Dermis blood vessel endothelial cell (primary cell): ENCODE measurements at places on chromosomes 13 and 19. TPM values are rescaled to one million over a fixed set of nuclear protein-coding genes. Genes with fewer than 3 reads are reported as not detected.

IFNL1 gene
- total RNA-seq: not detected in 2 replicates

- no peak for DNase-seq
Measured at GRCh38 chr19:39196860-39197562, at the start of gene NCCRP1. Gene NCCRP1 (plus strand): TSS chr19:39196964. CDS start chr19:39196983, 19 bp downstream.

DNA sequence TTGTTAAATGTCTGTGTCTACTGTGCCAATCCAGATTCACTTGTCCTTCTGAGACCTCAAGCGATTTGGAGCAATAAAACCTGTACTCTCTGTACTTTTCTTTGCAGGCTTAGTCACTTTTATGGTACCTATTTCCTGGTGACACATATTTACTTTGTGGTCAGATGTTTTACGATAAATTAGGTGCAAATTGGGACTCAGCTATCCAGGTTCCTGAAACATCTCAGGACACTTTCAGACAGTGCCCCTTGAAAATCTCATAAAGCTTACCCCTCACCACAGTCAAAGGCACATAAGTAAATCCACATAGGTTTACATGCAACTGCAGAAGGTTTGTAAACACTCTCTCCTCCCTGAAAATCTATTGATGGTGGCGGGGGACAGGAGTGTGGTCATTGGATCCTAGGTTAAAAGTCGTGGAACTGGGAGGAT lies 438.8 kb downstream of the EFNB2 start:
- DNase-seq: no peak

- DNase-seq: no peak
Measured at GRCh38 chr13:48725271-48725670, 71.5 kb downstream of the CYSLTR2 start.

DNA sequence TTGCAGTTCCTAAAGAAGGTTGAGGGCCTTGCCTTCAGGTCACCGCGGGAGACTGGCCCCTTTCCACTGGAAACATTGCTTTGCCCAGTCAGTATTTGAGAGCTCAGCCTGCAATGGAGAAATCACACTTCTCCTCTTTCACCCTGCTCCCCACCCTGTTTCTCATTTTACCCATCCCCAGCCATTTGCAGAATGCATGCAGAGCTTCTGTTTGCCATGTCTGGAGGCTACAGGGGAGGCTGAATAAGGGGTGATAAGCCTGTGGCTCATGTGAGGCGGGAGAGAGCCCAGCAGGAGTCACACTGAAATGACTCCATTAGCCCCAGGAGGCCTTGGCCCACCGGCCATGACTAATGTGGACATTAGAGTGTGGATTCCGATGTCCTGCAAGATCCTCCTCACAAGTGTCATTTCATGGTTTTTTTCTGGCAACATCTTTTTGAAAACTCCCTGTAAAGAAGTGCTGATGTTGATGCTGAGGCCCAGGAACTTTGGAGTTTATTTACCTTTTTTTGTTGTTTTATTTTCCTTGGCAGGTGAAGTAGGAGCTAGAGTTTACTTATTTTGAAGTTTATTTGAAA lies 6.3 kb downstream of the SPINT2 start:
- DNase-seq: no peak

GRCh38 chr19:14798760-14799159 lies 20.4 kb upstream of the ADGRE2 start:
- DNase-seq: no peak

DNA sequence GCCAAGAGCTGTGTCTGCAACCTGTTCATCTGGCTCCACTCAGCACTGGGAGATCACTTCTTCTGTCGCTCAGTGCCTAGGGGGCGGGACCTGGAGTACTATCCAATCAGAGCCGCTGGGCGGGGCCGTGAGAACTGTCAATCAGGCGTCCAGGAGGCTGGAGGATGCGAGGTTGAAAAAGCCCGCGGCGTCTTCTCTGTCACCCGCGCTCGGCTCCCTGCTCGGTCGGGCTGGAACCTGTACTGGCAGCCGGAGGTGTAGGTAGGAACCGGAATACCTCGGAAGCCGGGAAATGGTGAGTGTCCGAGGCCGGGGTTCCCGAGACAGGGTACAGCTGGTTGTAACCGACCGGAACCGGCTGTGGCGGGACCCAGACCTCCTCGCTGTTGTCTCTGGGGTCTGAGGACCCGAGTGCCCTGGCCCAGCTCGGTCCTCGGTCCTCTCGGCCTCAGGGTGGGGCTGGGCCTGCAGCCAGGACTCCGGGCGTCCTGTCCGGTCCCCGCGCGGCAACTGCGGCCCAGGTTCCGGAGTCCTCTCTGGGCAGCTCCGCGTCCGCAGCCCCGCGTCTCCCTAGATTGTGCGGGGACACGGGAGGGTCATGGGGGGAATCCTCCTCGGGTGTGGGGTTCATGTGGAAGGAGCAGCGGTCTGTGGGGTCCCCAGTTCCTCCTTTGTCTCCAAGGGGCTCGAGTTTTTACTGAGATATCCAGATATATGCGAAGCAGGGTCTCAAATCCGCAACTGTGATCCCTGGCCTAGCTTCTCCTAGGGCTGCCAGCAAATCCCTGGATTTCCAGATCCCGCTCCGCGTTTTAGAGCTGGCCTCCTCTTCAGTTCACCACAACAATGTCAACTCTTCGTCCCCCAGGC lies 42.6 kb downstream of the ZNF627 start:
- DNase-seq: peak; percentile 94

GRCh38 chr19:34961775-34962686 lies 2.0 kb downstream of the ZNF792 start:
- DNase-seq: peak; percentile 98

DNA sequence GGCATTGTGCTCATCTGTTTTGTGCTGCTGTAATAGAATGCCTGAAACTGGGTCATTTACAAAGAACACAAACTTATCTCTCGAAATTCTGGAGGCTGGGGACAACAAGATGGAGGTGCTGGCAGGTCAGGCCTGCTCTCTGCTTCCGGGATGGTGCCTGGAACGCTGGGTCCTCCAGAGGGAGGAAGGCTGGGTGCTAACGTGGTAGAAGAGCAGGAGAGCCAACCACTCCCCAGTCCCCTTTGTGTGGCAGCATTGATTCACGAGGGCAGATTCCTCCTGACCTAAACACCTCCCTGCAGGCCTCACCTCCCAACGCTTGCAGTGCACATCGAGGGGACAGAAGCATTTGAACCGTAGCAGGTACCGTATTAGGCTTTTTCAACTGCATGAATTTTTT lies 34.1 kb upstream of the TFDP1 start:
- no peak for DNase-seq

DNA sequence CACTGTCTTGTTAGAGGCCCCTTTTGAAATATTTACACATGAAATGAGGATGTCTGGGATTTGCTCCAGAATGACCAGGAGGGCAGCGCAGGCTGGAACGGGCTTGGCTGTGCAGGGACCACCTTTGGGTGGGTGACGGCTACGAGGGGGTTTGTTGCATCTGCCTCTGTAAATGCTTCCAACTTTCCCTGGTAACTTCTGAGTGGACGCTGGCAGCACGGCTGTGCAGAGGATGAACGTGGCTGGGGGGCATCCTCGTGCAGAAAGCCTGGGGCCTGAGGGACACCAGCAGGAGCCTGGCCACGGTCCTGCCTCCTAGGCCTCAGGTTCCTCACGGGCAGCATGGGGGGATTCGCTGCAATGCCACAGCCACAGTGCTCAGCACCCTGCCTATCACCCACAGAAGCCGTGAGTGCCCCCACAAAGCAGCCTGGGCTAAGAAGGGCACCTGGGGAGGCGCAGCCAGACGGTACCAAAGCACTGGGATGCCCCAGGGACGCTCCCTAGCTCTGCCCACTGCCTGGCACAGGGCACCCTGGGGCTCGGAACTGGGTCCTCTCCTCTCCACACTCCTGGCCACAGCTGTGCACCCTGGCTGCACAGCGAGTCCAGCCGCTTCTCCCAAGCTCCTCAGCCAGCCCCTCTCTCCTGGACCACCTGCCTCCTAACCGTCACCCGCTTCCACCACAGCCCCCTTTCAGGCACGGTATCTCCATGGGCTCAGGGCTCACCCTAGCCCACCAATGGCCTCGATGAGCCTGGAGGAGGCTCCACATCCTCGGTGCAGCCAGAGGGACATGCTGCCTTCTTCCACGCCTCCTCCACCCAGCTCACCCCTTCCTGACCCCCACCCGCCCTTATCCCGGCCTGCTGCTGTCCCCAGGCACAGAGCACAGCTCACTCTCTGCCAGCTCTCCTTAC lies 44.5 kb downstream of the MLLT1 start:
- DNase-seq: no peak

- DNase-seq: no peak
Measured at GRCh38 chr19:31534786-31535657, 185.8 kb upstream of the TSHZ3 start.

GRCh38 chr19:15831626-15832025 lies 16.2 kb upstream of the OR10H1 start:
- DNase-seq: no peak

PRR22 gene
- 0.51 TPM in 2 replicates for total RNA-seq

ISYNA1 gene
- 35.4 and 69.7 TPM in 2 replicates for total RNA-seq

- DNase-seq: no peak
Measured at GRCh38 chr13:102631198-102631597, 34.4 kb downstream of the TPP2 start.

DMWD gene
- total RNA-seq: 28.8 and 31.7 TPM in 2 replicates

KLF1 gene
- total RNA-seq: 0.17 TPM in 1 of 2 replicates, not detected in the other

NPAS1 gene
- 0.05 and 0.17 TPM in 2 replicates for total RNA-seq

CCDC8 gene
- 0.56 and 0.68 TPM in 2 replicates for total RNA-seq

DNA sequence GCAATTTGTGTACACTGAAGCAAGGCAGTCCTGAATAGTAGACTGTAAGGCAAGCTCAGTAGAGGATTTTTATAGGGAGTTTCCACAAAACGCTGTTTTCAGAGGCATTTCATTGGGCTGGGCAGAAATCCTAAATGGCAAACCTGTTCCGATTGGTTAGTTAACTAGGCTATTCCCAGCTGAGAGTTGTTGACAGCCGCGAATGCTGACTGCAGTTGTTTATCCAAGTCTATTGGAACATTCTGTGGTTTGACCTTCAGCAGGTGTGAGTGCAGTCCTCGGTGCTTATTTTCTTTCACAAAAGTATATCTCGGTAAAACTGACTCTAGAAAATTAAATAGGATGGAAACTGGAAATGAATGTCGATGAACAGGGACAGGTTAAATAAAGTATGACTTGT lies 45.4 kb downstream of the TPT1 start:
- DNase-seq: peak; percentile 28

GRCh38 chr13:22773465-22773864 lies 407.3 kb upstream of the SGCG start:
- DNase-seq: no peak

- peak; percentile 5 for DNase-seq
Measured at GRCh38 chr19:36638862-36639510, 27.7 kb downstream of the ZNF461 start.

DNA sequence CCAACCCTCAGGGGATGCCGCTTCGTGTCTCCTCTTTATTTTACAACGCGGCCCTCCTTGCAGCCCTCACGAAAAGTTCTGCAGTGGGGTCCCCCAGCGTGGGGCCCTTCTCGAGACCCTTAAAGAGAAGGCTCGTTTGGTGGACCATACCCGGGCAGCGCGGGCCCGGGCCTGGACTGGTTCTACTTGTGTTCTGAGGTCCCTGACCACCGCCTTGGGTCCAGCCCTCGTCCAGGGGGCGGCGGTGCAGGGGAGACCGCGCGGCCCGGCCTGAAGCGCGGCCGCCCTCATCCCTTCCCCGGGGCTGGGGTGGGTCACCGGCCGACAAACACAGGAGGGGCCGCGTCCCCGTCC lies 400 bp upstream of the SERP2 start:
- DNase-seq: no peak

DNA sequence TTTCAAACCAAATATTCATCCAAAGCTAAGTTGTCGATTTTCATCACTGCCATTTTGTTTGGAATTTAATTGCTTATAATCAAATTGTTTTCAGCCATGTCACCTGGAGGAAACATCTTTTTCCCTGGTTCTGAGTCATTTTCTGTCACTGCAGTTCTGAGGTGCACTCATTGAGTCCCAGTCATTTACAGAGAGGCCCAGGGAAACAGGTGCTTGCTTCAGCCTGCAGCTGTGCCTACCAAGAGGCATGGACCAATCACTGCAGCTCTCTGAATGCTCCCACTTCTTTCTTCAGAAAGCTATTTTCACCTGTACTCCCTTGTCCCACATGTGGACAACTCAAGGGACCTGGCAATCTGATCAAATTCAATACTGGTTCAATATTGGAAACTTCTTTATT lies 308.1 kb downstream of the COG6 start:
- DNase-seq: peak; percentile 34

ARHGAP33 gene
- 4.7 and 4.8 TPM in 2 replicates for total RNA-seq

DNA sequence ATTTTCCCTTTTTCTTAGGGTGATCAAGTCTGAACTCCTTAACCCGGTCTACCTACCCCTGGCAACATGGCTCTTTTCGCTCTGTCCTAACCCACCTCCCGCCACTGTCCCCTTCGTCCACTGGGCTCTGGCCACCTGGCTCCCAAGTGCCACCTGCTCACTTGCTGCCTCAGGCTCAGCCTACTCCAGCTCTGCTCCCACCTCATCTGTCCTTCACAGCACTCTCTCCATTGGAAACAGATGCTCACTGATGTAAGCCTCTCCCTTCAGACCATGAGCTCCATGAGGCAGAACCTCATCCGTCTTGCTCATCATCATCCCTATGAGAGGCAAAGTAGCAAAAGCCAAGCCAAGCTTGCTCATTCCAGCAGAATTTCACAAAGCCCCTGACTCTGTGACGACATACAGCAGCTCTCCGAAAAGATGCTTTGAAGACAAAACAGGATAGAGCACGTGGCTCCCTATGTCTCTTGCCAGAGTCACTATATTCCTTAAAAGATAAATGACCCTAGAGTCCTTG lies 35.3 kb upstream of the AMER2 start:
- DNase-seq: no peak

GRCh38 chr13:72125561-72125960 lies 258.6 kb upstream of the DACH1 start:
- DNase-seq: no peak

ZNF793 gene
- 1.1 and 1.2 TPM in 2 replicates for total RNA-seq

DNA sequence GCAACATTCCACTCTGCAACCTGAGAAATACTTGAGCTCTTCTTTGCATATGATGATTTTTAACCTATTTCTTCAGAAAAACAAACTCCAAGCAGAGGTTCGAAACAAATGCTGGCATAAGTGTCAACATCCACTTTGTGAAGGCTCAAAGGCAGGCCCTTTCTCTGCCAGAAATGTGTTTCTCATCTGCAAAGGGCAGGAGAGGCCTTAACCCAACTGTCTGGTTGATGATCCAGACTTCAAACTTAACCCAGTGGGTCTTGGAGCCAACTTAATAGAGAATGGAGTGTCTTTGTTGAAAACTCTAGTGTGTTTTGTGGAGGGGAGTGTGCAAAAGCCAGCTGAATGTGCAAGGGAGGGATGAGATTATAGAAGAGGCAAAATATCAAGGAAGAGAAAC lies 28.3 kb upstream of the ZNF507 start:
- no peak for DNase-seq
